Thymus (tissue), 14 donors: ENCODE measurements at places on chromosomes 11 and 22.

DNA sequence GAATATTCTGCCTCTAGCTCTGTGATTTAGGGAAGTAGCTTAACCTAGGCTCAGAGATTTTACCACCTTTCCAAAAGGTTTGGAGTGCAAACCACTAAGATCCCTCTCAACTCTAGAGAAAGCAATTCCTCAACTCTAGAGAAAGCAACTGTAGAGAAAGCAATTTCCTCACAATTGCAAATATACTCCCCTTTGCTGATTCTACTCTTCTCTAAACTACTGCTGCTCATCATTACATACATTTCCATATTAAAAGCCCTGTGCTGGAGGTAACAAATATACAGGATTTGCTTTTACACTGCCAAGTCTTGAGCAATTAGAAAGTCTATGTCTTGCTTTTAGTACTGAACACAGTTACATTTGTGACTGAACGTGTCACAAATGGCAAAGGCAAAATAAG is 48.2 kb downstream of the ALG9 start:
- no peak for DNase-seq

DNA sequence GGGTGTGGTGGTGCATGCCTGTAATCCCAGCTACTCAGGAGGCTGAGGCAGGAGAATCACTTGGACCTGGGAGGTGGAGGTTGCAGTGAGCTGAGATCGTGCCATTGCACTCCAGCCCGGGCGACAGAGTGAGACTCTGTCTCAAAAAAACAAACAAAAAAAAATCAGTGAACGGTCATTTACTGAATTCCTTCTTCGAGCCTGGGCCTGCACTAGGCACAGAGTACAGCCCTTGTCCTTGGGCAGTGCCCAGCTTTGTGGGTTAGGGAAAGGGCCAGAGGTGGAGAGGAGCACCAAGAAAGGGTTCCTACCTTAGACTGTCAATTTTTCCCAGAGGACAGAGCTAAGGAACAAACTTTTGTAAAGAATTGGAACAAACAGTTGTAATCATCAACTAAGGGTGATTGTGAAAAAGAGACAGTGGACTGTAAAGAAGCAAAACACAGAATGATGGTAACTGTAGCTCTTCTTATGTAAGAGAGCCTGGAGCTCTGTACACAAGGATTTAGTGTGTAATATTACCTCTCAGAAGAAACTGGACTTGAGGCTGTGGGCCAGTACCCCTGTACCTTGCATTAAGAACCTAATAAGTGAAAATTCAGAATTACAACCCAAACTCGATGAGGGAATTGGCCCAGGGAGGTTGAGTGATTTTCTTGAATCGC is 10.8 kb downstream of the GVQW3 start:
- DNase-seq: no peak

DNA sequence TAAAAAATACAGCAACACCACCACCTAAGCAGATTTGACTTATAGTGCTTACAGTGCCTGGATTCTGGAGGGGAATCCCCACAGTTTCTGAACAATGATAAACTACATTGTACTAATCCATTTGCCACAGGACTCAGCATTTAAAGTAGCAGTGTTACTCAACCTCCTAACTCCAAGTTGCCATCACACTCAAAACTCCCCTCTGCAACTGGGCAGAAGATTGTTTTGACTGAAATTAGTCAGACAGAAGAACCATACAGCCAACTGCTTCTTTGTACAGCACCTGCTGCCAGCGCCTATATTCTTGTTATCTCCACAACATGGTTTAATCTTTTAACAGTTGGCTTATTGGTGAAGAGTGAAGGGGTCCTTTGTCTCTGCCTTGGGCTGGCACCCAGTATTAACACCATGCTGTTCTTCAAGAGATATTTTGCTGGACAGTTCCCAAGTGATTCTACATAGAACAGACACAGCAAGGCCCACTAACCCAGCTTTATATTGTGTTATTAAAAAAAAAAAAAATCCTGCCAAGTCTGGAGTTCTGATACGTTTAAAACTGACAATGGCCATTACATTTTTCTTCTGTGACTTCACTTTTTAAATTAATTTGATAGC is 273.2 kb downstream of the DCDC1 start:
- no peak for DNase-seq

DNA sequence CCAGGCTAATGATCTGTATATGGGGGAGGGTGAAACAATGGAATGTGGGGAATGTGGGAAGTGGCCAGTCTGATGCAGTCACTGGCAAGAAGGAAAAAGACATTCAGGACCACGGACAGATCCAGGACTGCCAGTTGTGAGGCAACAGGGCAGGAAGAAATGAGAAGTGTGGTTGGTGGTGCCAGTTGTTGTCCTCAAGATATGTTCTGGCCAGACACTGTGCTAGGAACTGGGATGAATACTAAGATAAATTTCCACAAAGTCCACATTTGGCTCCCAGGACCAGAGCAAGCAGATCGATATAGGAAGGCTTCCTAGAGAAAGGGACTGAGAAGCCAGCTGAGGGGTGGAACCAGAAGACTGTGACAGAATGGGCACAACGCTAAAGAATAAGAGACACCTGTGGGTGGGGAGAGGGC is 6.8 kb upstream of the TPBGL start:
- DNase-seq: no peak

- no peak for DNase-seq
Measured at GRCh38 chr11:2580571-2581001, 119.2 kb downstream of the KCNQ1OT1 start.

- no peak for DNase-seq
Measured at GRCh38 chr11:9004183-9004926, 554 bp upstream of the NRIP3 start.
